ENCODE measurements at places on chromosomes 11 and 22.

DNA sequence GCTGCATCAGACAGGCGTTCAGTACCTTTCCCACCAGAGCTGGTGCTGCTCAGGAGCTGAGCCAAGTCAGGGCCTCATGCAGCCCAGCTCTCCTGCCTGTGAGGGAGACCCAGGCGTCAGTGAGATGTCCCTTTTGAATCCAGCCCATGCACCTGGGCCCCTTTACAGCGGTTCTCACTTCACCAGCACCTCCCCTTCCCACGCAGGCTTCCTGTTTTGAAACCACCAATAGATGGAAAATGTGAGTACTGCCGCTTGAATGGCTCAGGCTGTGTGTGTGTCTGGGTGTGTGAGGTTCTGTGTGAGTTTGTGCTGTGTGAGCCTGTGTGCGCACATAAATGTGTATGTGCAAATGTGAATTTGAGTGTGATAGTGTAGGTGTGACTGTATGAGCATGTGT, 88.4 kb downstream of the UBASH3B start:
- DNase-seq = peak; percentile 63

GRCh38 chr11:61985869-61986268, 18.4 kb upstream of the FTH1 start:
- no peak for DNase-seq

- no peak for DNase-seq
These were observed 34.9 kb downstream of the SCUBE1 start for GRCh38 chr22:43308060-43308830.

- no peak for DNase-seq
These were observed 61.2 kb upstream of the CLTCL1 start for GRCh38 chr22:19352766-19353165.

DNA sequence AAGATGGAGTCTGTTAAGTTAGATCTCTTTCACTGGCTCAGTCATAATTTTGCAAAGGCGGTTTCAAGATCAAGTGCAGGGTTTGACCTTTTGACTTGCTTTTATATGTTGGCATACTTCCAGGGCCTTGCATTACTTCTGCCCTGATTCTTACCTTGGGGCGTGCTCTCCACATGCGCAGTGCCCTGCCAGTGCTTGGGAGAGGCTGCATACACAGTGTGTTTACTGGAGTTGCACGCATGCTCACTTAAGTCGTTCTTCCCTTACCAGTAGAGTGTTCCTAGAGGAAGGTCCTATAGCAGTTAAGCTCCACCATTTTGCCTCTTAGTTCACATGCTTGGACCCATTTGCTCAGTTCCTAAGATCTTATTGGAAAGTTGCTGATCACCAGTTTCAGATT, 21.0 kb upstream of the TMEM123 start:
- no peak for DNase-seq

- DNase-seq = no peak
These were observed 13.4 kb downstream of the PACSIN2 start for GRCh38 chr22:43001271-43002201.

DNA sequence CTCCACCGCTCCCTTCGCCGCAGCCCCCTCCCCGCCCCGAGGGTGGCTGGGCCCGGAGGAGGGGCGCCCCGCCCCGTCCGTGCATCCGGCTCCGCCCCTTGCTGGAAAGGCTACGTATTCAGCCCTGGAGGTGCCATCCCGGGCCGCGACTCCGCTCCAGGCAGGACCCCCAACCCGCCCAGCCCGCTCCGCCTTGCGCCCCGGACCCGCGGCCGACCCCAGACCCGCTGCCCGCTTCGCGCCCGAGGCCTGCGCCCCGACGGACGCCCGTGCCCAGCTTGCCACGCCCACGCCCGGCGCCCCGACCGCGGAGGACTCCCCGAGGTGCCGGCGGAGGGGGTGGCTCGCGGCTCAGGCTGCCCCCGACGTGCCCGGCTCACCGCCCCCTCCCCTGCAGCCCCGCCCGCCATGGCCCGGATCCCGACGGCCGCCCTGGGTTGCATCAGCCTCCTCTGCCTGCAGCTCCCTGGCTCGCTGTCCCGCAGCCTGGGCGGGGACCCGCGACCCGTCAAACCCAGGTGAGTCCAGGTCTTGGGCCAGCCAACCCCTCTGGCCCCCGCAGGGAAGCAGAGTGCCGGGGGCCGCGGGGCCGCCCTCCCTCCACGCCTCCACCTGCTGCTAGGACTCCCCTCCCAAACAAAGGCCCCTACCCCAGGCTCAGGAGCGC, at the start of gene ADM2:
Gene ADM2 (plus strand): TSS at position 104 of the 667 bp plus-strand sequence. CDS start 305 bp downstream, at position 409.
- peak; percentile 67 for DNase-seq

DNA sequence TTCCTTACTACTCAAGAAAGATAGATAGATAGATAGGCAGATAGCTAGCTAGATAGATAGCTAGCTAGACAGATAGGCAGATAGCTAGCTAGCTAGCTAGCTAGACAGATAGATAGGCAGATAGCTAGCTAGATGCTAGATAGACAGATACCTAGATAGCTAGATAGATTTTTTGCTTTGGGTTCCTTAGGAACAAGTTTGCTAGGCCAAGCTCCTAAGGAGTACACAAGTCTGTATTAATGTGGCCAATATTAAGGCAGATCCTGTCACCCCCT, 61.7 kb upstream of the VPREB1 start:
- no peak for DNase-seq

DNA sequence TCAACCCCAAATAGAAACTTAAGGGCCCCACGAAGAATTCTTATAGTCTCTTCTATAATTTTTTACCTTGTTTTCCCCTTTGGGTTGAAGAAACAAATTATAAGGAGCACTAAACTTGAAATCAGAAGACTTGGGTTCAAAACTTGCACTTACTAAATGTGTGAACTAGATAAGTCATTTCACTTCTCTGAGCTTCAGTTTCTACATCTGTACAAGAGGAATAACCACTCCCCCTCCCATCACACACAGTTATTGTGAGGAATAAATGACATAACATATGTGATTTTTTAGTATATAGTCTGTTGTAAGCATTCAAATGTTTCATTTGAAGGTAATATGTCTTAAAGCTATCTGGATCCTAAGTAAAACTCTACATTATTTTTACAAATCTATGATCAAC, 78.8 kb downstream of the LIF start:
- no peak for DNase-seq

- DNase-seq = no peak
These were observed 46.6 kb upstream of the MMP7 start for GRCh38 chr11:102577182-102577581.

- no peak for DNase-seq
These were observed 6.7 kb downstream of the CFAP68 start for GRCh38 chr11:111886032-111886431.

DNA sequence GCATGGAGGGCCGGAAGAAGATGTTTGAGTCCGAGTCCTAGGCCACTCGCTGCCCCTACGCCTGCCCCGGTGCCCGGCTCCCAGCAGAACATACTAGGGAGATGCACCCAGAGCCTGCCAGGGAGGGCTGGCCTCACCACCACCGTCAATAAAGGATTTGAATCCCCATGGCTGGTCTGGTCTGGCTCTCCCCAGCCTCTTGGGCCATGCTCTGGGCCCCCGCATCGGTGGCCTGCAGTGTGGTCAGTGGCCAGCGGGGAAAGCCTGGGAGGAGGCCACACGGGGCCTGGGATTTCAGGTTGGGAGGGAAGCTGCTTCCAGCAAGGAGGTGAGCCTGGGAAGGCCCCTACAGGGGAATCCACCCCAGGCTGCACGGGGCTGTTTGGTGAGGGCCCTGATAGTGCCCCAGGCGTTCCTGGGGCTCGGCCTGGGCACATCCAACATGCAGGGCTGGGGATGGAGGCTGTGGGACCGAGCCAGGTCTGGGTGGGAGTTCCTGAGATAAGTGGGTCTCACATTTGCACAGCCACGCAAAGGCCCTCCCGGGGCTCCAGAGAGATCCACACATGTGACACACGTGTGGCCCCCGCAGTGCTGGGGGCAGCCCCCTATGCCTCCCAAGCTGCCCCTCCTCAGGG, 2.8 kb downstream of the TNNI2 start:
- no peak for DNase-seq

Measured in stimulated activated CD4-positive, alpha-beta T cell treated with anti-CD3 and anti-CD28 coated beads, Interleukin-12 subunit alpha, Interleukin-12 subunit beta, amount 100 ng/mL, for 4 hours (primary cell).